ENCODE measurements at places on chromosomes 5 and 9.
A peak's percentile ranks its signal among the peaks of the same experiment; 100 is the strongest.

- DNase-seq, result no peak
Measured at GRCh38 chr5:96180684-96181435, 219.2 kb upstream of the ELL2 start.

DNA sequence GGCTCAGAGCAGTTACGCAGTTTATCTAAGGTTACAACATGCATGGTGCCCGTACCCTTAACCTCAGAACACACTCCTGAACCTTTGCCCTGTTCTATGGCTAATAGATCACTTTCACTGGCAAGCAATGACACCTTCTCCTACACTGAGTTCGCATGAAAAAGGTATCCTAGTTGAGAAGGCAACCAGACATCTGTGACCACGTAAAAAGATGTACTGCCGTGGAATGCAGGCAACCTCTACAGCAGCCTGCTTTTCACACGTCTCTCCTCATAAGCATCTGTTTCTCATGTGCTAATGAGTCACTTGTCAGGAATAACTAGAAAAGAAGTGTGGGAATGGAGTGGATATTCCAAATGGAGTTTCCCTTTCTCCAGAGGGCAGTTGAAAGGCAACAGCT is 71.4 kb downstream of the FBXO38 start:
- no peak for DNase-seq

DNA sequence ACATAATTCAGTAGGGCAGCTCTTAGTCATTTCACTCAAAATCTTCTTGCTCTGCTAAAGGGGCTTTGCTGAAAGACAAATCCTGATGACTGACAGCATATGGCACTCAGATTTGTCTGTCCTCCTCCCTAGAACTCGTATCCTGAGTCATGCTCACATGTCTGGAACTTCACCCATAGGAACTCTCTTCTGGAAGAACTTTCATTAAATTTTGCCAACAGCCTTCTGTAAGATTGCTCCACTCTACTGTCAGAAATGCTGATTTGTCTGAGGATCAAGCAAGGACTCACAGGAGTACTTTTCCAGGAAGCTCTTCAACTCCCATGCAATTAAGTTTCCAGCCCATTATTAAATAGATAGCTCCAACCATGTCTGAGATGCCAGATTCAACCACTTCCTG is 59.8 kb upstream of the SNX2 start:
- no peak for DNase-seq

GRCh38 chr9:84301851-84302250 is 38.7 kb downstream of the SLC28A3 start:
- DNase-seq, result no peak

- DNase-seq, result no peak
Measured at GRCh38 chr9:16453390-16453789, 417.1 kb downstream of the BNC2 start.

- no peak for DNase-seq
Measured at GRCh38 chr5:143318270-143318669, 85.2 kb downstream of the NR3C1 start.

DNA sequence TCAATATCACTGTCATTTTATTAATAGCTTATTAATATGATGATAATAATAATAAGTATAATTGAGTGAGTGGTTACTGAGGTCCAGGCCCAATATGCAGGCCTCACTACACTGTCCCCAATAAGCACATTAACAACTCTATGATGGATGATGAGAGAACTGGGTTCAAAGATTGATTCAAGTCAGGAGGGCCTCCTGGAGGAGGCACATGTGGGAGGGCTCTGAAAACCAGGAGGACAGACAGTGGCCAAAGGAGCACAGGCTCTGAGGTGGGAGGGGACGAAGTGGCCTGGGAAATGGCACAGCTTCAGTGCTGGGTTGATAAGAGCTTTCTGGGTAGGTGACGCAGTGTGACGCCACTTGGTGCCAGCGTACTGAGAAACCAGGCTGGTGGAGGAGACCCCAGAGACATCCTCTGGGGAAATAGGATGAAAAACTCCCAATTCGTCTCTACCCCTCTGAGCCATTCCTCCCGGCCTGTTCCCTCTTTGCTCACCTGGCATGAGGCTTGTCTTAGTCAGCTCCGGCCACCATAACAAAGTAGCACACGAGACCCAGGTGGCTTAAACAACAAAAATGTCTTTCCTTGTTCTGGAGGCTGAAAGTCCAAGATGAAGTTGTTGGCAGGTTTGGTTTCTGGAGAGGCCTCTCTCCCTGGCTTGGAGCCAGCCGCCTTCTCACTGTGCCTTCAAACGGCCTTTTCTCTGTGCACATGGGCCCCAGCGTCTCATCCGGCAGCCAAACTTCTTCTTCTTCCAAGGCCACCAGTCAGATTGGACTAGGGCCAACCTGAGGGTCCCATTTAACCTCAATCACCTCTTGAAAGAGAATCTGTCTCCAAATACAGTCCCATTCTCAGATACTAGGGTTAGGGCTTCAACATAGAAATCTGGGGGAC is 31.6 kb downstream of the NTNG2 start:
- no peak for DNase-seq

- DNase-seq, result no peak
Measured at GRCh38 chr9:78669591-78669990, 372.7 kb downstream of the PSAT1 start.

GRCh38 chr5:6704361-6704851 is 8.8 kb upstream of the TENT4A start:
- DNase-seq, result no peak

DNA sequence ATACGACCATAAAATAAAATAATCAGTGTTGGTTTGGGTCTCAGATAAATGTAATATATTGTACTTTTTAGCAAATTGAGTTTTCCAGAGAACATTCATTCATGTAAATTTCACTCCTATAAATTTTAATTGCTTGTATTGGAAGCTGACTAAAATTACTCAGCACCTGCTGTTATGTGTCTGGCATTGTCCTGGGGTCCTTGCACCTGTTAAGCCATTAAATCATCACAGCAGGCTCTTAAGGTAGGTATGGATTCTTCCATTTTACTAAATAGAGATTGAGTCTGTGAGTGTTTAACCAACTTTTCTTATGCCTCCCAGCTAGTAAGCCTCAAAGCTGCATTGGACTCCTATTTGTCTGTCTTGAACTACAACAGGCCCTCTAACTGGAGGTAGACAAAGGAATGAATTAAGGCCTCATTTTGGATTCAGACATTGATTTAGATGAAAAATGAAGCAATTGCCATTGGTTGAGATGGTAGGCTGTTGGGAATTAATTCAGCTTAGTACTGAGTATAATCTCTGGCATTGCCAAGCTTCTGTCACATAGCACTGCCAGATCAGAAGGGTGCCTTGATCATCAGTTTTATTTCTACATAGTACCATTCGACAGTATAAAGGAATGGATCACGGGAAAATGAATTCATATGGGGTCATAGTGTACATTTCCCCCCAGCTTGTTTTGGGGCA is 78.9 kb downstream of the PARP8 start:
- DNase-seq, result no peak

- no peak for DNase-seq
Measured at GRCh38 chr5:105954341-105954740, 1716.4 kb downstream of the EFNA5 start.

- peak; percentile 29 for DNase-seq
Measured at GRCh38 chr9:4678679-4679267, 596 bp upstream of the CDC37L1 start.

DNA sequence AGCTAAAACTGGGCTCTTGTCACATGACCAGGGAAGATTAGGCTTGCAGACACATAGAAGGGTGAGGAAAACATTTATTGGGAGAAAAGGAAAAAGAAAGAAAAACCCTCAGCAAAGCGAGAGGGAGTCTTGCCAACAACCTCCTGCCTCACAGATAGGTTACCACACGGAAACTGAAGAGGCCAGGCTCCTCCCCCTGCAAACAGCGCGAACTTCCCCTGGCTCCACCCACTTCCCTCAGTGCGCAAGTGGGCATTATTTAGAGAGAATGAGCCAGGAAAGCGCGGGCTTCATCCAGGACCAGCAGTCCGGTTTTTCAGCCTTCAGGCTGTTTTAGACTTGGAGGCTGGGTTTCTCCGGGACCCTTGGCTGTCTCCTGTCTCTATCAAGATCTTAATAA is 70.3 kb downstream of the STK32A start:
- no peak for DNase-seq

- DNase-seq, result no peak
Measured at GRCh38 chr5:38660194-38660668, 103.8 kb upstream of the LIFR start.

GRCh38 chr9:35236692-35237091 is 74.9 kb downstream of the UNC13B start:
- no peak for DNase-seq

DNA sequence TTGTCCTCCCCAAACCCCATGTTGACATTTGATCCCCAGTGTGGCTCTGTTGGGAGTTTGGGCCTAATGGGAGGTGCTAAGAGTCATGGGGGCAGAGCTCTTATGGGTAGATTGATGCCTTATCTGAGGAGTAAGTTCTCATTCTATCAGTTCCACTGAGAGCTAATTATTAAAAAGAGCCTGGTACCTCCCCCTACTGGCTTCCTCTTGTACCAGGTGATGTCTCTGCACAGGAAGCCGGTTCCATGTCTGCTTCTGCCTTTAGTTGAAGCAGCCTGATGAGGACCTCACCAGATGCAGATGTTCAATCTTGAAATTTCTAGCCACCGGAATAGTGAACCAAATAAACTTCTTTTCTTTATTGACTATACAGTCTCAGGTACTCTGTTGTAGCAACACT is 10.8 kb downstream of the GABRB2 start:
- DNase-seq, result no peak

DNA sequence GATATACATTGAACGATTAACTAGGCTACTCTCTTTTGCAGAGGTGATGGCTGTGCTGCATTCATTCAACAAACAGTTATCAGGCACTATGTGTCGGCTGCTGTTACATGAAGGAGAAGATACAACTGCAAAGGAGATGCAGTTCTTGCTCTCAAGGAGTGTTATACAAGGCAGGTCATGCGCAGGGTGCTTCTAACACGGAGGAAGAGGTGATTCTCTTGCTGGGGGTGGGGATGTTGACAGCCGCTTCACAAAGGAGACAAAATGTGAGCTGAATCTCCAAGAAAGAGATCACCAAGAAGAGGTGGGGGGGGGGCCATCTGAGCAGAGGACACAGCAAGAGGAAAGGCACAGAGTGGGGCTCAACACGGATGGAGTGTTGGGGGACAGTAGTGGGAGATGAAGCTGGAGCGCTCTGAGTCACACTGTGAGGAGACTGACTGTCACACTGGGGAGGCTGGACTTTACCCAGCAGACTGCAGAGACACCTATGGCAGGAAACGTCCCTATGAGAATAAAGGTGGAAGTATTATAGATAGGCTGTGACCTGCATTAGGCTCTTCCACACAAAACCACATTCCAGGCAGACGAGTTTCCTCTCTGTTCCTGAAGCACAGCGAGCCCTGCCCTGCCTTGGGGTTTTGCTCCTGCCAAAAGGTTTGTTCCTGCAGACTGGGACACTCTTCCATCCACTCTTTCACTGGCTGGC is 20.9 kb downstream of the NDUFA8 start:
- DNase-seq, result no peak

- no peak for DNase-seq
Measured at GRCh38 chr9:79766091-79766490, 194.3 kb downstream of the TLE4 start.

DNA sequence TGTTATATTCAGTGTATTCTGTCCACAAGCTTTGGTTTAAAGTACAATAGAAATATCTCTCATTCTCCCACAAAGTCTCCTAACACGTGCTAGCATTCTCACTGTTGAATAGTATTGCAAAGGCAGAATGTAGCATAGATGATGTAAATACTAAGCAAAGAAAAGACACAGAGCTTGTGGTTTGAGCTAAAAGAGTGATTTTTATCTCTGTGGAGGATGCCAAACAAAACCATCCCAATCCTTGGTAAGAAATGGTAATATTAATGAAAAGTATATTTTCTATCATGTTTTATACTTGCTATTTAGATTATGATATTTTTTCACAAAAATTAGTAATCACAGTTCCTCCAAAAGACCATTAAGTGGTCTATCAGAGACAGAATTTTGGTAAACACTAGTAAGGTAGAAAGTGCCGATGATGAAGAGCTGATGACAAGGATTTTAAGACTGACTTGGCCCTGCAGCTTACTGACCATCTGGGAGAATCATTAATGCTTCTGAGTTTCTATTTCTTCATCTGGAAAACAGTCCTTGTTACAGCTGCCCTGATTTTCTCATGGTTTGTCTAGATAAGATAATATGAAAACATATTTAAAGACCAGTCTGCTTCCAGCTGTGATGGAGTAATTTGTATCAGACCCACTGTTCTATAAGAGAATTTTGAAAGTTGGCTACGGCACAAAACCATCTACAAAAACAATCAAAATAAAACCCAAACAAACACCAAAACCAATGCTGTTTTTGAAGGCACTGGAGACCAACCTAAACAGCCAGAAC is 510.2 kb downstream of the SPATA31D1 start:
- no peak for DNase-seq

- DNase-seq, result no peak
Measured at GRCh38 chr9:109098960-109099308, 20.8 kb downstream of the TMEM245 start.

DNA sequence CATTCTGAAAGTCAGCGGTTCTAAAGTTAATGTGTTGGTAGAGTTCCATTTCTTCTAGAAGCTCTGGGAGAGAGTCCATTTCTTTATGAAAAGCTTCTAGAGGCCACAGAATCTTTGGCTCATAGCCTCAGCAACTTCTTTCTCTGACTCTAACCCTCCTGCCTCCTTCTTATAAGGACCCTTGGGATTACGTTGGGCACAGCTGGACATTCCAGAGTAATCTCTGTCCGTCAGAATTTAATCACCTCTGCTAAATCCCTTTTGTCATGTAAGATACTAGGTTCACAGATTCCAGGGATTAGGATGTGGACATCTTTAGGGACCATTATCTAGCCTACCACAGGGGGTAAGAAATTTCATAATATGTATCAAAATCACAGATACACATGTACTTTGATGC is 22.6 kb upstream of the ANKDD1B start:
- no peak for DNase-seq

- no peak for DNase-seq
Measured at GRCh38 chr5:96214442-96215197, 218.4 kb downstream of the PCSK1 start.

- no peak for DNase-seq
Measured at GRCh38 chr9:16206518-16206917, 653.7 kb downstream of the CCDC171 start.

GRCh38 chr5:103407402-103407801 is 148.8 kb downstream of the MACIR start:
- no peak for DNase-seq

- DNase-seq, result no peak
Measured at GRCh38 chr9:70772601-70773000, 348.8 kb downstream of the TRPM3 start.

DNA sequence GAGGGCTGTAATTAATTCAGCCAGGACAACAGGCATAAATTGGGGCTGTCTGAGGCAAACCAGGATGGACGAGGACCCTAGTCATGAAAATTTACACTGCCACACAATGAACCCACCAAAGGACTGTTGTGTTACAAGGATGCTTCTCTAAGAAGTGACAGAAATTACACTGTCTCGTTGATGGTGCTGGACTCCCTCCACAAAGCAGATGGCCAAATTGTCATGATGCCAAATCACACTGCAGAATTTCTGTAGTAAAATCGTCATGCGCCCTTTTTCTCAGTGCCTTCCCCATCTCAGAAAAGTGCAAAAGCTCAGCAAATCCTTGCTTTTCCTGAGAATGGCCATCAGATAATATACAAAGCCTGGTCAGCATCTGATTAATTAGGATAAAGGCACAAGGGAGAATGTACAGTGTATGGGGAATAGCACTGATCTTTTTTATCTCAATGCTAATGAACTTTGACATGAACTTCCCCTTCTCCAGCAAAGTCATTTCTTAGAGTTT is 545.8 kb downstream of the CSNK1G3 start:
- DNase-seq, result no peak

- DNase-seq, result no peak
Measured at GRCh38 chr9:7342736-7343135, 456.8 kb downstream of the DMAC1 start.
